ENCODE measurements at places on chromosomes 2 and 18.

GRCh38 chr2:181462033-181462432 lies 4.8 kb downstream of the ITGA4 start:
- peak; percentile 57 for DNase-seq

DNA sequence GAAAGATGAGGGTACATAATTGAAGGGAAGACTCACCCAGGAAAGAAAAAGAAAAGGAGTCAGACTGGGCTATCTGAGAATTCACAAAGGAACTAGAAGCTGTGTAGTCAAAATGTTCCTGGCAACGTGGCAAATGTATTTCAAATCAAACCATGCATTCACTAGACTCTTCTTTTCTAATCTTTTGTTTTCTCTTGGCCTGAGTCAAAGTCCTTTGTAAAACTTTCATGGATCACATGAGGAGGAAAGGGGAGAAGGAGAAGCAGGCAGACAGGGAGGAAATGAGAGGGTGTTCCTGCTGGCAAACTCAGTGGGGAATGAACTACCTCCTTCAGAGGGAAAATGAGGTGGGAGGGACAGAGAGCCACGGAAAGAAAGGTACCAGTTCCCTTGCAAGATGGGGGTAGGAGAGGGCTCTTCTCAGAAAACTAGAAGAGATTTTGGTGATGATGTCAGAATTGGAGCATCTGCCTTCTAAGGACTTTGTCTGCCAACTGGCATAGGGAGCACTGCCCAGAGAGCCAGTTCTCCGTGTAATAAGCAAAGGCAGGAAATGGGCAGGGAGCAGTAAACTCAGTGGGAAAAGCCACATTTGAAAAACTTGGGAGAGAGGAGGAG lies 51.4 kb downstream of the SLC8A1 start:
- DNase-seq, result no peak

- DNase-seq, result no peak
Observed at GRCh38 chr2:89848763-89849368, 1157.4 kb downstream of the RPIA start.

- no peak for DNase-seq
Observed at GRCh38 chr18:77859634-77860033, 610.0 kb downstream of the GALR1 start.

GRCh38 chr2:23947350-23947749 lies 7.1 kb downstream of the UBXN2A start:
- no peak for DNase-seq

DNA sequence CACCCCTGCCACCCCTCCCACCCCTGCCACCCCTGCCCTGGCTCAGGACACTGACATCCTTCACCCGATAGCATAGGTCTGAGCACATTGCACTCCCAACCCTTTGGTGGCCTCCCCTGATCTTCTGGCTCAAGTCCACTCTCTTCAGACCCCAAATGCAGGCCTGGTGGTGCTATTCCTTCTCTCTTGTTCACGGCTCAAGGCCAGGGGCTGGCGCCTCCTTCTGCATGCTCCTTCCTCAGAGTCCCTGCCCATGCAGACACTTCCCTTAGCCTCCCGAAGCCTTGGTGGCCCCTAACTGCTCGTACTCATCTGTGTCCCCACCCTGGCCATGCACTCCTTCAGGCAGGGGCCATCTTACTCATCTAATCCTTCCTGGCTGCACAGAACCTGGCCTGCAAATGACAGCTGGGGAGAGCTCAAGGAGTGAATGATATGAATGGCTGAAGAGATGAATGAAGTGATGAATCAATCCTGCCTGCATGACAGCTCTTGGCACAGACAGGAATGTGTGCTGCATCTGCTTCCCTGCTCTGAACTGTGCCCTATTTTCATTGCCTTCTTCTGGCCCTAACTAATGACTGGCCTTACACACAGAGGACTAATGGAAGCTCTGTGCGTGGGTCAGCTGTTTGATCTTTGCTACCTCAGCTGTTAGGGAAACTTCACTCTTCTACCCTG lies 290.8 kb downstream of the DYSF start:
- DNase-seq, result peak; percentile 8

DNA sequence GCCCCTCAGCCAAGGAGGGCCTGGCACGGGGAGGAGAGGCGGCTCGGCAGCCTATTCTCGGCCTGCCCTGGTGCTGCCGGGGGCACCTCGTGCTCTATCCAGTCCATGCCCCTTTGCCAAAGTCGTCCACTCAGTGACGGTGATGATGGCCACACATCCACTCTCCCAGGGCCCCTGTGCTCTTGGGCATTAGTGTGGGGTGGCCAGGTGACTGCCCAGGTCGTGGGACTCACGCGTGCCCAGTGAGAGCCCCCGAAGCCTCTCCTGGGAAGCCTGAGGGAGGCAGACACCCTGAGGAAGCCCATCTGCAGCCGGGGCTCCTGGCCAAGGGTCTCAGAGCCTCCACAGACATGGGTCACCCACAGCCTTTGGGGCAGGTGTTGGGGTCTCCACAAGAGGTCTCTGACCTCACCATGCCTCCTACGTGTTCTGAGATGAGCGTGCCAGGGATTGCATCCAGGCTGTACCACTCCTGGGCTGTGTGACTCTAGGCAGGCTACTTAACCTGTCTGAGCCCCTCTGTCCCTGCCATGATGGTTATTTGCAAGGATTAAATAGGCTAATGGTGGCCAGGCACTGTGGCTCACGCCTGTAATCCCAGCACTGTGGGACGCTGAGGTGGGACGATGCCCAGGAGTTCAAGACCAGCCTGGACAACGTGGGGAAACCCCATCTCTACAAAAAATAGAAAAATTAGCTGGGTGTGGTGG lies 12.9 kb downstream of the RAMP1 start:
- no peak for DNase-seq

Measured in choroid plexus epithelial cell (primary cell).